ENCODE measurements at places on chromosomes 1 and 21. TPM values are rescaled to one million over a fixed set of nuclear protein-coding genes. Genes with fewer than 3 reads are reported as not detected.

DNA sequence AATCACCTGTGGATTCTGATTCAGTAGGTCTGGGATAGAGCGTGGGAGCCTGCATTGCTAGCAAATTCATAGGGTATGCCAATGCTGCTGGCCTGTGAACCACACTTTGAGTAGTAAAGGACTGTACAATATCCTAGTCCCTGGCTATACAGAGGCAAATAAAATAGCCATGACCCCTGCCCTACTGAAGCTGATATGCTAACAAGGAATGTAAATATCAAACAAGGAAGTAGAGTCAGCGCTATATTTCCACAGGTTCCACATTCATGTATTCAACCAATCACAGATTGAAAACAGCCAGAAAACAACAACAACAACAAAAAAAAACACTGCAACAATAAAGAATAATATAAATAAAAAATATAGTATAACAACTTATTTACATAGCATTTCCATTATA lies 77.8 kb downstream of the TM2D1 start:
- ATAC-seq, result no peak

DNA sequence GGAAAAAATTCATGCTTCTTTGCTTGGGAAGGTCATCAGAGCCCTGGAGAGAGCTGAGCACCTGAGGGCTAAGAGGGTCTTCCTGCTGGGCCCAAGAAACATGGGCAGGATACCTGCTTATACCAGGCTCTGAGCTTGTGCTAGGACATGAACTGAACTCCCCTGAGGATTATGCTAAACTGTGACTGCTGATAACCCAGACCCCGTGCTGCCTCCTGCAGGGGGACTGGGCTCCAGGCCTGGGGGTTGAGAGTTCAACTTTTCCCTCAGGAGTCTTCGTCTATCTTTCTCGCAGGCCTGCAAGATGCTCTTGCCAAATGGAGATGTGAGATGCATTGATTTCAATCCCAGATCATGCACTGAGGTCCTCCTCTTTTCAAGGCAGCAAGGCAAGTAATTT lies 368.5 kb downstream of the HHAT start:
- no peak for ATAC-seq

GRCh38 chr1:180163041-180163440 lies 8.4 kb downstream of the QSOX1 start:
- no peak for ATAC-seq

DNA sequence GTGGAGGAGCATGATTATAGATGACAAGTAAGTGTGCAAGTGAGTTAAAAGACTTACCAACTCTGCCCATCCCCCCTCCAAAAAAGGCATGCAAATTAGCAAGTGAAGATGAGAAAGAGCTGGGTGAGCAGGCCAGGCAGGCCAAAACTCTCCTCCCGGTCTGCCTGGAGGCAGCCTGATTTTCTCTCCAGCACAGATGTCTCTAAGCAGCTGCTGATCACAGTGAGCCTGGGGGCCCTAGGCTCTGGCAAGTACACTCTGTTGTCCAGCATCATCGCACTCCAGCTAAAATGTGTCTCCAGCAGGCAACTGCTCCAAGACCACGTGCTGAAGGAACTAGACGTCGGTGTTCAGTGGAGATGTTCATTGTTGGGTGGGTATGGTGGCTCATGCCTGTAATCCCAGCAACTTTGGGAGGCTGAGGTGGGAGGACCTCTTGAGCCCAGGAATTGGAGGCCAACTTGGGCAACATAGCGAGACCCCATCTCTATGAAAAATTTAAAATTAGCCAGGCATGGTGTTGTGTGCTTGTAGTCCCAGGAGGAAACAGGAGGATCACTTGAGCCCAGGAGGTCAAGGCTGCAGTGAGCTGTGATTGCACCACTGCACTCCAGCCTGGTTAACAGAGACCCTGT lies 56.7 kb upstream of the PUM1 start:
- ATAC-seq, result no peak

- no peak for ATAC-seq
Measured at GRCh38 chr1:229579059-229579673, 20.7 kb upstream of the ABCB10 start.

GRCh38 chr1:173134800-173135199 lies 72.3 kb downstream of the TNFSF4 start:
- no peak for ATAC-seq

DNA sequence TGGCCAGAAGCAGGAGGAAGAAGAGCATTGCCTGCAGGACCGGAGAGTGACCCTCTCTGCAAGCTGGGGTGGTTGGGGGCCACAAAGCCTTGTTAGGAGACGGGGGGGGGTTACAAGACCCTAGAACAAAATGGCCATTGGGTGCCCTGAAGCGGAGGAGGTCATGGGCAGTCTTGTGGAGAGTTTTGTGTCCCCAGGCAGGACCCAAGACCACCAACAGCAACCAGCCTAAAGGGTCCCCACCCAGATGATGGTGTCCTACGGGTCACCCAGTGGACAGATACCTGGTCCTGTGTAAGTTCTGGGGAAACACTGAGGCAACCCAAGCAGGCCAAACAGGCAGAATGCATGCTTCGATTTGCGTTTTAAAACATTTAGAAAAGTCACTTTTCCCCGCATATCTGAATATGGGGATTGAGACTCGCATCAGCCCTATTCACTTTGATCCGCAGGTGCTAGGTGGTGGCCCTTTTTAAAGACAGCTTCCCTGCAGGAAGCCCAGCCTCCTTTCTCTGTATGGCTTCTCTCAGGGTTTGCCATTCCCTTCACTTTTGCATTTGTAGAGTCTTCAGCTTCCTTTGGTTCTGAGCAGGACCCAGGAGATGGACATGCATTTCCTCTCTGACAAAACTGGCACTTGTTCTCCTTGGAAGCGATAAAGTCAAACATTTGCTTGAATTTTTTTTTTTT lies 21.1 kb downstream of the GNG4 start:
- no peak for ATAC-seq

DNA sequence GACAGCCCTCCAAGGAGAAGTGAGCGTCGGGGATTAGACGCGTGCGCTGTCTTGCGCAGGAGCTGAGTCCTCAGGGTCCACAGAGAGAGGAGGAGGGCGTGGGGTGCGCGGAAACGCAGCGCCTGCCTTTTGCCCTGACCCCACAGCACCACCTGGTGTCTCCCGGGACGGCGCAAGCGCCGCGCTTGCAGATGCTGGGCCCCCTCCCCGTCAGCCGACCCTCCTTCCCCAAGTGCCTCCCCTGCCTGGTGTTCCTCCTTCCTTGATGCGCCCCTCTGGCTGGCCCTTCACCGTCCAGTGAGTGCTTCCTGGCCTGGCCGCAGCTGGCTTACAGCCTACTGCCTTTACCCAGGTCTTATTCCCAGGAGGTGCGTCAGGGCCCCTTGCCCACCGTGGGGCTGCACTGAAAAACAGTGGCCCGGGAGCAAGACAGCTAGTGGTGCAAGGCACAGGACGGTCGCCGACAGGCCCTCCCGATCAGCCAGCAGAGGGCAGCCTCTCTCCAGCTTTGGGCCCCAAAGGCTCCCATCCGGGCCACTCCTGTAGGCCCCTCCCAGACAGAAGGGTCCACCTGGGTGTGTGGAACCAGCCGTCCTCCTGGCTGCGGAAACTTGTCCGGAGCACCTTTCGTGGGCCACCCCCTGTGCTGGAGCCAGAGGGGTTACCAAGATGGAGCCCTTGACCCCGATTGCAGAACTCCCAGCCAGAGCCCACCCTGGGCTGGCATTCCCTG lies 12.9 kb upstream of the PHLDA3 start:
- peak; percentile 83 for ATAC-seq

OR2T2 gene
- total RNA-seq, result not detected

S100A8 gene
- total RNA-seq, result not detected

PAQR6 gene
- 10.9 TPM for total RNA-seq

B4GALT2 gene
- total RNA-seq, result 34.4 TPM

All from activated T-helper 17 cell treated with anti-CD3 and anti-CD28 coated beads, Interleukin-2, amount 50 U/mL, for 72 hours (primary cell).